ENCODE measurements at places on chromosomes 11 and 22. TPM values are rescaled to one million over a fixed set of nuclear protein-coding genes. Genes with fewer than 3 reads are reported as not detected.

- DNase-seq: no peak
Observed at GRCh38 chr11:2276280-2277007, 6.1 kb upstream of the ASCL2 start.

- DNase-seq: no peak
Observed at GRCh38 chr11:30445056-30445455, 122.2 kb downstream of the ARL14EP start.

ART5 gene
- total RNA-seq: not detected

DNA sequence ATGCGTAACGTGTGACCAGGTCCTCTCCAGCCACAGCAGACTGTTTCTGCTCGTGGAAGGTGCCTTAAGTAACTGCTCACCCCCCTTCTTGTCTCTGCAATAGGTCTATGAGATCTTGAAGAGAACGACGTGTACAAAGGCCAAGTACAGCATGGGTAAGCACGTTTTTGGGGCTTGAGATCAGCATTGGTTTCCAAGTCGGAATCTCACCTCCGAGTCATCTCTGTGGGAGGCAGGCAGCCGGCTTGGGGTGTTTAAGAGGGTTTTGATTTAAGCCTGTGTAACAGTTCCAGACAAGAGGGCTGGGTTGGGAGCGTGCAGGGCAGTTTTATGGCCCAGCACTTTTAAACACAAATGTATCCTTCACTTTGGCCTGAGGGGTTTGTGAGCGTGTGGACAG, 30.1 kb downstream of the ANO1 start:
- no peak for DNase-seq

All from cerebellum (tissue), 4 donors.